ENCODE measurements at places on chromosomes 2 and 18.

DNA sequence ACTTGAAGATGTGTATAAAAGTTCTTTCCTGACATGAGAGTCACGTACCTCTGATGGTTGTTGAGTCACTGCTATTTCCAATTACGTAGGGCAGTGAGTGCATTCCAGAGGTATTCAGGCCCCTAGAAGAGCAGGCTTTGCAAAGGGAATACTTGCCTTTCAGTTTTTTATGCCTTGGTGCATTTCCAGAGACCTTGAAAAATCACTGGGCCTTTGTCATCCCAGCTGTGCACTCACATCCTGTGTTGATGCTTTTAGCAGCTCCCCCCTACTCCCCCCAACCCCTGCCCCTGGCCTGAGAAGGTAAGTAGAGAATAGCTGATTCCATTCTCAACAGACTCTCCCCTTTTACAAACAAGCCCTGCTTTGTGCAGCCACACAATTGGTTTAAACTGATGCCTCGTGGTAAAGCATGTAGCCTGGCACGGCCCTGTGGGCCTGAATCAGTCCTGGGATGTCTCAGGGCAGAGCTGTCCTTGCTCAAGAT lies 174.2 kb downstream of the PRPF40A start:
- peak; percentile 58 for DNase-seq

GRCh38 chr2:188000189-188000588 lies 291.5 kb upstream of the GULP1 start:
- DNase-seq = no peak

DNA sequence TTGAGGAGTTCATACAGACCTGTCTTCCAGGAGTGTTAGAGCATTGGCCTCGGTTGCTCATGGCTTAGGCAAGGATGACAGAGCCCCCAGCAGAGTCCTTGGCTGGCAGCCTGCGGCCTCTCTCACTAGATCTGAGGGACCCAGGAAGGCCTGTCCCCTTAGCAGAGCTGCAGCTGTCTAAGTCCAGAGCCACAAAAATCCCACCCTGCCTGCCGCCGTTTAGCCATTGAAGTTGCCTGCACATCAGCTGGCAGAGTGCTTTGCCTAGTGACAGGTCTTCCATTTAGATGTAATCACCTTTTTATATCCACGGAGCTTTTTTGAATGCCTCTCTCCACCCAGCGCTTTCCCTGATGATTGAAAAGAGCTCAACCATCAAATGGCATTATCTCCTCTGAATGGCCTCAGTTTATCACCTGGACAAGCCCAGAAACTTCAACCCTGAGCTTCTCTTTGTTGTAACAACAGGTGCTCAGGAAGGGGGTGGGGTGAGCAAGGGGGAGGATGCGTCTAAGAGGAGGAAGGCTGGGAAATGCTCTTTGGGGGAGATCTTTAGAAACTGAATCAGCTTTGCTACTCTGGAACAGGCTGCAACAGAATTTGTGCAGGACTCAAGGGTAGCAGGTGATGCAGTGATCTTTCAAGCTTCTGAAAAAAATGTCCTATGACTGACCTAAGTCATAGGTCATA lies 71.9 kb downstream of the TNP1 start:
- no peak for DNase-seq

DNA sequence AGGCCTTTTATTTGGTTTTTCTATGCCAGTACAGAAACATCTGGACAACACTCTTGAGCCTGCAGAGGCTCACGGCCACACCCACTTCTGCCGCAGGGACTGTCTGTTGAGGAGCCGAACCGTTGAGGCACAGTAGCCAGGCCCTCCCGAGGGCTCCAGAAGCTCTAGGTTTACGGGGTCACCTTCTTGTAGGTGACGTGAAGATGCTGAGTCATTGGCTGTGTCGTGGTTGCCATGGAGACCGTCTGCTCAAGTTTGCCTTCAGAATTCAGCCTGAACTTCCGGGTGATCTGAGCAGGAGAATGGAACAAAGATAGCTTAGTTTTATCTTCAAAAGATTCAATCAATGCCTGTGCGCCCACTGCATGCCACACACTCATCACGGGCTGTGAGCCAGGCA lies 25.9 kb downstream of the BOK start:
- DNase-seq = no peak

- no peak for DNase-seq
Measured at GRCh38 chr2:492178-492577, 185.0 kb downstream of the TMEM18 start.

- DNase-seq = no peak
Measured at GRCh38 chr2:233402346-233402745, 48.1 kb downstream of the DGKD start.

DNA sequence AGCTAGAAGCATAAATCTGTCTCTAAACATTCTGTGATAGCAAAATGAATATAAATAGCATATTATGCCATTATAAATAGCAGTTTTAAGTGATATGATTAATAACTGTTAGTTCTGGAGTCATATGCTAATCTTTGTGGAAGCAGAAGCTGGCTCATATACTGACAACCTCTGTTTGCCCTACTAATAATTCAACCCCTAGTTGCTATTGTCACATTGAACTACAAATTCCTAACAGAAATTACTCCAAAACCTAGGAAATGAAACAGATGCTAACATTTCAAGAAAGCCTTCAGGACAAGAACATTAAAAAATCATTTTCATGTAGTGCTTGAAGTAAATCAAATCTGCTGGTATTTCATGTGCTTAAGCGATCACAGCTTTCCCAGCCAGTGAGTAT lies 28.2 kb downstream of the CALCRL start:
- no peak for DNase-seq

- DNase-seq = no peak
Measured at GRCh38 chr2:168149986-168150385, 97.4 kb downstream of the STK39 start.

GRCh38 chr2:2648094-2648493 lies 317.0 kb upstream of the MYT1L start:
- no peak for DNase-seq

DNA sequence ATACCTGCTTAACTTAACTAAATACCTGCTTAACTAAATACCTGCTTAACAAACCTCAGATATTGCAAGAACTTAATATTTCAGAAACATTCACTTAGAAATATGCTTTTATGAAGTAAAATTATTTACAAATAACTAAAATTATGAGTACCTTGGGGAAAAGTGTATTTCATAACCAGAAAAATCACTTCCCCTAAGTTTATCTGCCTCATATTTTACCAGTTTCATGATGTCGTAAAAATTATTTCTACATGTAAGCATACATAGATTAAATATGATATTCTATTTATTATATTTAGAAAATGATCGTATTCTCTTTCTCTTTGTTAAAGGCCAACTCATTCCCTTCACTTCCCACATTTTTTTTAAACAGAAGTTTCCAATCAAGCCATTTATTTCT lies 41.5 kb upstream of the DSC1 start:
- no peak for DNase-seq

GRCh38 chr2:241760301-241760771 lies 16.3 kb upstream of the GAL3ST2 start:
- DNase-seq = no peak

DNA sequence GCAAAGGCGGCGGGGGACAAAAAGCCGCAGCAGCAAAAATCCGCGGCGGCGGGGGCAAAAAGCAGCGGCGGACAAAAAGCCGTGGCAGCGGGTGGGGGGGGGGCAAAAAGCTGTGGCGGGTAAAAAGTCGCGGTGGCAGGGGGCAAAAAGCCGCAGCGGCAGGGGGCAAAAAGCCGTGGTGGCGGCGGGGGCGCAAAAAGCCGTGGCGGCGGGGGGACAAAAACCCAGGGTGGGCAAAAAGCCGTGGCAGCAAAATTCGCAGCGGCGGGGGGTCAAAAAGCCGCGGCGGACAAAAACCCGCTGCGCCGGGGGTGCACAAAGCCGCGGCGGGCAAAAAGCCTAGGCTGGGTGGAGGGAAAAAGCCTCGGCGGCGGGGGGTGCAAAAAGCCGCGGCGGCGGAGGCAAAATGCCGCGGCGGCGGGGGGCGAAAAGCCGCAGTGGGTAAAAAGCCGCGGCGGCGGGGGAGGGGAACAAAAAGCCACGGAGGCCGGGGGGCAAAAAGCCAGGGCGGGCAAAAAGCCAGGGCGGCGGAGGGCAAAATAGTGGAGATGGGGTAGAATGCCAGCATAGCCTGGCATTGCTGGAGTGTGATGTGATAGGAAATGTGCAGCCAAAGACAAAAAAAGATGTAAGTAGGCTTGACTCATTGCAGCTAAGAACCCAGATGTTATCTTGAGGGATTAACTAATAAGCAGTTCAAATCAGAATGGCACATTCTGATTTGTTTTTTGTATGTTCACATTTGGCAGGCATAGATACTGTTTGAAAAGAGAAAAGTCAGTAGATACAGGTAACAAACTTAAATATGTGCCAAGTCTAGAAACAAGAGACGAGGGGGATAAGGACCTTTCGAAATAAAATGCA lies 1076.3 kb downstream of the RPIA start:
- DNase-seq = no peak

DNA sequence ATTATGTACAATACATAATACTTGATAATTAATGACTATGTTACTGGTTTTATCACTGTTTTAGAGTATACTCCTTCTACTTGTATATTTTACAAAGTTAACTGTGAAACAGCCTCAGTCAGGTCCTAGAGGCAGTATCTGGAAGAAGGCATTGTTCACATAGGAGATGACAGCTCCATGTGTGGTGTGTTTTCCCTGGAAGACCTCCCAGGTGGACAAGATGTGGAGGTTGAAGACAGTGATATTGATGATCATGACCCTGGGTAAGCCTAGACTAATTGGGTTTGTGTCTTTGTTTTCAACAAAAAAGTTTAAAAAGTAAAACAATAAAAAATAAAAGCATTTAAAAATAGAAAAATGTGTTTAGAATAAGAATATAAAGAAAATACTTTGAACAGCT lies 96.4 kb downstream of the TRIB2 start:
- DNase-seq = no peak

DNA sequence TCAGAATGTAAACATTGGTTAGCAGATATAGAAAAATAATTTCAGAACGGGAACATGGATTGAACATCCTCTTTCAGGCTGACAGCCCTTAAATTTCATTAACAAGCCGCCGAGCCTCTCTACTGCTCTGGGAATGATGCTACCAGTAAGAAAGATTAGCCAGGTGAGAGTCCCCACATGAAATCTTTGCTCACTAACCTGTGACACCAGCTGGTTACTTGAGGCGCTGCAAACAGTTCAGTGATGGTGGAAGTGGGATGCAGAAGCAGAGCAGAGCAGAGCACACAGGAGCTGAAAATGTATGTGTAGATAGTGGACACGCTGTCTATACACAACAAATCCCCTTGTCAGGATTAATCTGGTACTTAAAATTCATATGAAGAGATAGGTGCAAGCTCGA lies 721.1 kb downstream of the DPP10 start:
- no peak for DNase-seq

DNA sequence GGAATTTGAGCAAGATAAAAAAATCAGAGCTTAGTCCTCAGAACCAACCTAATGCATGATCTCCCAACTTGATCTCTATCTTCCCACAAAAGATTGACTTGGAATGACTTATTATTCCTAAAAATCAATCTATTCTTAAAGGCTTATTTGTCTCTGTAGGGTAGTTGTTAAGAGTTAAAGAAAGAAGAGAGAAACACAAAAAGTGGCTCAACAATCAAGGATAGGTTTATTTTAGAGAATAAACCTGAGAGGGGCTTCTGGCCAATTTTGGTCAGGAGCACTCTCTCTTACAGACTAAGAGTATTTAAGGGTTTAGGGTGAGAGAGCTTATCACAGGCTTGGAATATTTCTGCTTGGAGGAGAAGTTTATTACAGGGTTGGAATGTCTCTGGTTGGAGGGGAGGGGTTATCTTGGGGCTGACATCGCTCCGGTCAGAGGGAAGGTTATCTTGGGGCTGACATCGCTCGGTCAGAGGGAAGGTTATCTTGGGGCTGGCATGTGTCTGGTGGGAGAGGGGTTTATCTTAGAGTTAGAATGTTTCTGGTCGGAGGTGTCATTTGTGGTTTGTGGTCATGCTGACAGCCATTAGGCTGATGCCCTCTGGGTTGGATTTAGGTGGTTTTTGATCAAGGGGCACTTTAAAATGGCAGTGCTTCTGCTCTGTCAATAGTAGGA lies 2.4 kb upstream of the MFF start:
- no peak for DNase-seq

- no peak for DNase-seq
Measured at GRCh38 chr2:205708231-205708631, 25.9 kb downstream of the NRP2 start.

DNA sequence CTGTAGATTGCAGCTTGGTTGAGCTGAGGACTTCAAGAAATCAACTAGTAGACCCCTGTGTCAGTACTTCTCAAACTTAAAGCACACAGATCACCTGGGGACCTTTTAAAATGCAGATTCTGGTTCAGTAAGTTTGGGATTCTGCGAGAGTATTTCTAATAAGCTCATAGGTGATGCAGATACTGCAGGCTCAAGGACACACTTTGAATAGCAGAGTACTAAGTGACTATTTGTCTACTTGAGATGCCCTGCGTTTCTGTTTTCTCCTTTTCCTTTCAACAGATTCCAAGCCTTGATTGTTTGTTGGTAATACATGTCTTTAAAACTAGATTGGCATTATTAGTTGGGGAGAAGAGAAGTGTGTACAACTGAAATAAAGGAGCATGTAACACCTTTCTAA lies 6.7 kb downstream of the MIB1 start:
- DNase-seq = no peak

DNA sequence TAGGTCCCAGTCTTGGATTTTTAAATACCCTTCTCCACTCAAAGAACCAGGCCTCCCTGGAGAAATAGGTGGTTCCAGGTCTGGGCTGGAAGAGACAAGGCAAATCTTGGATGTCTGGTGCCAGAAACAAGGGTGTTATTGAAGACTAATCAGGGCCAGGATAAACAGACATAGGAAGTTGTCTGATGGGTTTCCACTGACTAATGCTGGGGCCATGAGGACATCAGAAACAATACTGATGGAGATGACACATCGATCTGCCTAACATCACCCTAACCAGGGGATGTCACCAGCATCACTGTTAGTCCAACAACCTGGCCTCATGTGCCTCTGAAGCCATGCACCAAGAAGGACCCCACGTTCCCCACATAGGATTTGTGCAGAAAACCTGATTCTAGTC lies 42.5 kb upstream of the GLI2 start:
- DNase-seq = no peak

- DNase-seq = no peak
Measured at GRCh38 chr2:162636206-162636728, 202.3 kb downstream of the KCNH7 start.

DNA sequence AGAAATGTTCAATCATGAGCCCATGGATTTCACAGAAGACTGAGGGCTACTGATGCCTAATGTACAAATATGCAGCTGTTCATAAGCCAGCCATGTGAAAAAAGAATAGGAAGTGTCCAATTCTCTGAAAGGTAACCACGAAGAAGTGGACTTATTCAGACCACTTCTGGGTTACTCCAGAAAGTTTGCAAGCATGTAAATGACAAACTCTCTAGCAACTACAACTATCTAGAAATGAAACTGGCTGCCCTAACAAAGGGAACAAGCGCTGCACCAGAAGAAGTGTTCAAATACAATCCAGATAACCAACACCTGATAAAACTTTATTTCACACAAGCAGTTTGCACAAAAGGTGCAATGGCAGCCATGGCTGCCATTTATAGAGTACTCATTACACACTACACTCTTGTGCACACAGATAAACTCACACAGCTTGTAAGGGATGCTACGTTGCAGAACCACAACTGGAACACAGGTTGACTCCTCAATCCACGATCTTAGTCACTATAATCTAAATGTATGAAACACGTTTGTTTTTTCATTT lies 13.9 kb downstream of the MBOAT2 start:
- no peak for DNase-seq

GRCh38 chr2:102106133-102106556 lies 36.4 kb upstream of the IL1R1 start:
- no peak for DNase-seq

- no peak for DNase-seq
Measured at GRCh38 chr2:208010506-208010905, 14.8 kb downstream of the PLEKHM3 start.

GRCh38 chr2:195810340-195811098 lies 153.5 kb downstream of the SLC39A10 start:
- DNase-seq = no peak
